ENCODE measurements at places on chromosomes 7 and 10.
A peak's percentile ranks its signal among the peaks of the same experiment; 100 is the strongest.

- DNase-seq, result no peak
These were observed 312.1 kb downstream of the PRKG1 start for GRCh38 chr10:51386248-51386885.

DNA sequence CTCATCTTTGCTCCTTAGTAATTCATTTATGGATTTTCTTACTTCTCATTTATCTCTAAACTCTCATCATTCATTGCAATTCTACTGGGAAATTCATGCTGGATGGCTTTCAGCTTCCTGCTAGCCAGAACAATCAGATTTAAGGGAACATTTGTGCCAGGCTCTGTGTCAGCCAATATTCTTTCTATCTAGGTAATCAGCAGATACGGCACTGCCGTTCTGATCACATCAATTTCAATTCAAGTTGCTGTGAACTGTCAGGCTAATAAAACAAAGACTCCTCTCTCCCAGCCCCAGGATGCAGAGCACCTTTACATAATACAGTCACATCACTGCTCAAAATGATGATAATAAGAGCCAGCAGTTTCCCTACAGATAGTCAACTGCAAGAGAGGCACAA lies 468.3 kb downstream of the SORCS1 start:
- no peak for DNase-seq

DNA sequence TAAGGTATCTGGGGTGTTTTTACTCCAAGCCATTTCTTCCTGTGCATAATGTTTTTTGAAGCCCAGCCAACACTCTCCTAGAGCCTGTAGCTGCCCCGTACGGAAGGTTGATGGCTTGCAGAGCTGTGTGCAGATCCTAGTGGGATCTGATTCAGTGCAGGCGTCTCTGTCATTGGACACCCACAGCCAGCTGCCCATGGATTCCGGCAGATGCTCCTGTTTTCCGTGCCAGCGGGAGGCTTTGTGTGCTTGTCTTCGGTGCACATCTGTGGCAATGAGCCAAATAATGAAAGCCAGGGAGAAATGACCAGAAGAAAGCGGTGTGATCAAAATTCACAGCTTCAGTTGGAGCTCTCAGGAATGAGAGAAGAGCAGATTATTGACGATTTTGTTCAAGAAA lies 426.4 kb downstream of the TYW1 start:
- DNase-seq, result no peak

DNA sequence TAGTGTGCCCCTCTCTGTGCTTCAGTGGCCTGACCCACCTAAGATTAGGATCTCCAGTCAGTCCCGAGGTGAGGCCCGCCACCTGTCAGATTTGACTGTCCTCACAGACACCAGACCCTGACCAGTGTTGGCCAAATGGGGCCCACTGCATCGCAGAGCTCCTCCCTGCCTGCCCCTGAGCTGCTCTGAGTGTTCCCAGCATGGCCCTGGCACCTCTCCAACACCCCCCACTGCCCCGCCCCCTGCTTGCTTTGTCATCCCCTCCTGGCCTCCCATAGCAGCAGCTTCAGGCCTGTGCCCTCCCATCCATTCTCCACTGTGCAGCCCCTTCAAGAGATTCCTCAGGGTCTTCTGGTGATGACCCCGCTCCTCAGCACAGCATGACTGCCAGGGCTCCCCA lies 67.6 kb downstream of the C10orf120 start:
- no peak for DNase-seq

DNA sequence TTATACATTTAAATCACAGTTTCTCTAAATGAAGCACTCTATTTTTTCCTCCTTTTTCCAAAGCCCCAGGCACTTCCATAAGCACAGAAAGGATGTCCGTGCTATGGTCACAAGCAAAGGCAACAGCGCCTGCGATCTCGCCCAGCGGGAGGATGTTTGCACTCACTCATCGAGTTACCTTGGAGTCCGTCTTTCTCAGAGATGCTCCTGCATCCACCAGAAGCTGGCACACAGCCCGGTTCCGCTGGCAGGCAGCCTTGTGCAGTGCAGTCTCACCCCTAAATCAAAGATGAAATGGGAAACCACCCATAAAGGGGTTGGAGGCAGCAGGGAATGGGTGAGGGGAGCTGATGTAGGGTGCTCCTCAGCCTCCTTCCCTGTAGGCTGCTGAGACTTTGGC lies 51.9 kb upstream of the PTN start:
- no peak for DNase-seq

- peak; percentile 33 for DNase-seq
These were observed at the start of gene MNX1 for GRCh38 chr7:157010588-157011332. Gene MNX1 (minus strand): TSS chr7:157010663. CDS start chr7:157010350, 313 bp downstream.

- no peak for DNase-seq
These were observed 353.5 kb downstream of the TCERG1L start for GRCh38 chr10:130958003-130958402.

DNA sequence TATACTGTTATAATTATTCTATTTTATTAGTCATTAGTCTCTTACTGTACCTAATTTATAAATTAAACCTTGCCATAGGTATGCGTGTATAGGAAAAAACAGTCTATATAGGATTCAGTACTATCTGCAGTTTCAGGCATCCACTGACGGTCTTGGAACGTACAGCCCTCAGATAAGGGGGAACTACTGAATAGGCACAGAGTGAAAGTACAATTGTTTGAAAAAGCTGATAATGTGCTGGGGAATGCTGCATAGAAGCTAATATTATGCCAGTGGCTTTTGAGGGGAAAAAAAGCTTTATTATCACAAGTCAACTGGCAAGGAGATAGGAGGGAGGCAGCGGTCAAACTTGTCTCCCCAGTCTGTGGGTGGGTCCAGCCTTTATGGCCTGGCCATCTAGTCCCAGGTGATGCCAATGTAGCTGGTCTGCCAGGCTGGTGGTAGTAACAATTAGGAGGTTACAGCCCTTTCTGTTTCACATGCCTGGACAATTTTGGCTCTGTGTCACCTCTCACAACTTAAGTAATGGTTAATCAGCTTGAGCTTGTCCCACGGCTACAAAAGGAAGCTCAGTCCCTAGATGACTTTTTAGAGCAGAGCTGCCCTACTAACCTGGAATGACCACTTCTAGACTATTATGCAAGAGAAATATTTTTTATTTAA lies 8.3 kb upstream of the FMC1 start:
- DNase-seq, result no peak

DNA sequence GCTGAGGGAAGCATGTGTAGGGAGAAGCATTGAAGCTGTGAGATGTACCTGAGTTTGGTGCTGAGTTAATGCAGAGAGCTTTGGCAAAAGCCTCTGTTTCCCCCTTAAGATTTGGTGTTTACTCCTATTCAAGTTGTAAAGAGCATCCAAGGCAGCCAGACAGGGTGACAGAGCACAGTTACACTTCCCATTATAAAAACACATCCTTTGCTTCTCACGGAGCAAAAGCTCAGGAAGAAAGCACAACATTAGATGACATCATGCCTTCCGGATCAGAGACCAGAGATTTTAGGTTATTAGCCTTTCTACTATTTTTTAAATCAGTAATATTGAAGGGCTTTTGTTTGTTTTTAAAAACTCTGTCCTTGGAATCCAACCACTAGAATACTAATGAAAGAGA lies 182.9 kb downstream of the DOCK4 start:
- DNase-seq, result no peak

DNA sequence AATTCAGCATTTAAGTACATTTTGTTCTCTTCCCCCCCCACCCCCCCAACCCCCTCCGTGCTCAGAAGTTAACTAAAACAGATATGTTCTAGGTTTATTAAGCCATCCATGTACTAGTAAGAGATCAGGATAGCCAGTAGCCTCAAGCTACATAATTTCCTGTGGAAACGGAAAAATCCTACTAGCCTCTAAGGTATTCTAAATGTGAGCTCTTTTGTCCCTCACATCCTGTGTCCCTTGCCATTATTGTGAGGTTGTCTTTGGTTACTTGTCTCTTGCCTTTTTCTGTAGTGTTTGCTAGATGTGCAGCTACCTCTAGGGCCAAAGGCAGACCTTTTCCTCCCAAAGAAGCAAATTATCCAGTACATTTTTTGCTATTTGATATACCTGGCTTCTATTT lies 92.1 kb downstream of the BTRC start:
- no peak for DNase-seq

DNA sequence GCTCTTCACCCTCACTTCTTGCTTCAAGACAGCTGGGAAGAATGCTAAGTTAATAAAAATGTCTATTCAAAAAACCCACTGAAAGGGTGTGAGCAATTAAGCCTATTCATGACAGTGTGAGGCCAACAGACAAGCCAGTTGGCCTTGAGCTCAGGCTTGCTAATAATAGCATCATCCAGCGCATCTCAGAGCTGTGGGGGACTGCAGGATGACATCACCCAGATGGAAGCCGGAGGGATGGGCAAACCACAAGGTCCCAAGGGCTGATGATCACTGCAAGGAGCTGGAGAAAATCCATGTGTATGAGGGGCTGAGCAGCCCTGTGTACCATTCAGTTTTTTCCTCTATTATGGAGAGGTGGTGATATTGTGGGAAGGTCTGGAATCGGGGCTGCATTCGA lies 770.4 kb downstream of the TNS3 start:
- DNase-seq, result no peak

DNA sequence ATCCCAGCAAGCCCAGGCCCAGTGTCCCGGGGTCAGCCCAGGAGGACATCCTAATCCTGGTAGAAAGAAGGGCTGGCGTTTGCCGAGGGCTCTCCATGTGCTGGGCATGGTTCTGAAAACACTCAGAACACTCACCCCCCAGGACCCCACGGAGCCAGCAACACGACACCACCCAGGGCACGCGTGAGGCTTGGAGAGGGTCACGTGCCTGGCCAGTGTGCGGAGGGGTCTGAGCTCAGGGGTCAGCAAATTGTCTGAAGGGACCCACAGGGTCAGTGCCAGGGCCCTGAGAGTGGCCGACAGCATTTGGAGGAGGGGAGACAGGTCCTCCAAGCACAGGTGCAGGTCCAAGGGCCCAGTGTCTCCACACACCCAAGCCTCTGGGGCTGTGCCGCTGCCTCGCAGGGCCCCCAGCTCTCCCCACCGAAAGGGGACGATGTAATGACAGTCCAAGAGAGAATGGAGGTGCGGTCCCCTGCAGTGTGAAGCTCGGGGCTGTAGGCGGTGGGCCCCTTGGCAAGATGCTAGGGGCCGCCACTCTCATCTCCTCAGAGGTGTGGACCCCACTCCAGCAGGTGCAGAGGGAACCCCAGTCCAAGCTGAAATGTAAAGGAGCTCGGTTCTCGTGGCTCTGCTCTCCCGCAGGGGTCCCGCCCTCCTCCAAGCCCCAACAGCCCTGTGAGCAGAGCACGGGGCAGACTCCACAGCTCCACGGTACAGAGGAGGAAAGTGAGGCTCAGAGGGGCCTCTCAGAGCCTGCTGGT lies 7.8 kb downstream of the FOXL3 start:
- no peak for DNase-seq

- DNase-seq, result no peak
These were observed 216.4 kb downstream of the NRG3 start for GRCh38 chr10:82091413-82091812.

DNA sequence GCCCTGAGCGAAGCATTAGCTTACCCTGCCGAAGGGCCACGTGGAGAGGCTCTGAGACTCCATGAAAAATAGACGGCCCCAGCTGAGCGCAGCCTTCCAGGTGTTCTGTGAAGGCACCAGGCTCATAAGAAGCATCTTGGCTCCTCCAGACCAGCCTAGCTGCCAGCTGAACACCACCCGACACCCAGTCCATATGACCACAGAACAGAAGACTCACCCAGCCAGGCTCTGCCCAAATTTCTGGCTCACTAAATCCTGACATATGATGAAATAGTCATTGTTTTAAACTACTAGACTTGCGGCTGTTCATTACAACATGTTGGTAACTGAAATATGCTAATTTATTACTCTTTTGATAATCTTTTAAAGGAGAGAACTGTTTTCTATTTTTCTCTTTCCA lies 99.5 kb upstream of the ABI1 start:
- no peak for DNase-seq

DNA sequence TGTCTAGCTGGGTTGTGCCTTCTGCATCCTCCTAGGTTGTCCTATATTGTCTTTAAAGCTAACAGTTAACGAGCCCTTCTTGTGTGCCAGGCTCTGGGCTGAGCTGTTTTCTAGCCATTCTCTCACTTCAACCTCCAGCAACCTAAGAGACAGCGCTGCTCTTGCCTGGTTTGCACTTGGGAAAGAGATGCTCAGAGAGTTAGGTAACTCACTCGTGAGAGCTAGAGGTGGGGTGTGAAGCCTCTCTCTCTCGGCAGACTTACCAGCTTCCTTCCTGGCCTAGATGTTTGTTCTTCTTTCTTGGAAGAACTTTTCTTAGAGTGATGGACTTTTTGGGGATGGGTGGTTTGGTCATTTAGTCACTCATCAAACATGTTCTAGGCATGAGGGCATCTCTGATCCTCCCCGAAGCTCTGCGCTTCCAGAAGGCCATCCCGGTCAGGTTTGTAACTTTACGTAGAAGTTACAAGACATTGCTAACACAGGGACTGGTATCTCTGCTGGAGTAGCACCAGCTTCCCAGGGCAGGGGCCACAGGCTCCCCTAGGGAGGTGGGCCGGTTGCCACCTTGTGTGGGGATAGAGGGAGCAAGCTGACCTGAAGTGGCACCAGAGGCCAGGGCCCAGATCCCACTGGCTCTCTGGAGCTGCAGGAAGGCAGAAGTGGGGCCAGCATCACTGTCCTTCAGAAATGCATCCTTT lies 14.3 kb downstream of the TSPAN15 start:
- no peak for DNase-seq

- no peak for DNase-seq
These were observed 1.4 kb downstream of the BAIAP2L1 start for GRCh38 chr7:98399462-98399861.

GRCh38 chr7:21617916-21618390 lies 75.1 kb downstream of the DNAH11 start:
- no peak for DNase-seq

- no peak for DNase-seq
These were observed 1.0 kb upstream of the PILRA start for GRCh38 chr7:100372256-100372655.

DNA sequence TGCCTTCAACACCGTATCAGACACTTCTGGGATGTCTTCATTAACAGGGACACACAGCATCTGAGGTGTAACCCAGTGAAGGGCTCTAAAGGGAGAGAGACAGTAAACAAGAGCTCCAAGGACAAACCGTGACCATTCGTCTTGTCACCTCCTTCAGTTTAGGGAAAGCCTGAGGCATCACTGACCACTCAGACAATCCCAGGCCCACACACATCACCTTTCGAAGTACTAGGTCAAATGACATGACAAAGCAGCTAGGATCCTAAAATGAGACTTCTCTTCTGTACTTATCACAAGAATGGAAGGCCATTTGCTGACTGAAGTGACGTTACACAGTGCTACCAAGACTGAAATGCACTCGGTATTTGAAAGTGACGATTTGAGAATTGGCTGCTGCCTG lies 200.7 kb upstream of the KCTD7 start:
- DNase-seq, result no peak

DNA sequence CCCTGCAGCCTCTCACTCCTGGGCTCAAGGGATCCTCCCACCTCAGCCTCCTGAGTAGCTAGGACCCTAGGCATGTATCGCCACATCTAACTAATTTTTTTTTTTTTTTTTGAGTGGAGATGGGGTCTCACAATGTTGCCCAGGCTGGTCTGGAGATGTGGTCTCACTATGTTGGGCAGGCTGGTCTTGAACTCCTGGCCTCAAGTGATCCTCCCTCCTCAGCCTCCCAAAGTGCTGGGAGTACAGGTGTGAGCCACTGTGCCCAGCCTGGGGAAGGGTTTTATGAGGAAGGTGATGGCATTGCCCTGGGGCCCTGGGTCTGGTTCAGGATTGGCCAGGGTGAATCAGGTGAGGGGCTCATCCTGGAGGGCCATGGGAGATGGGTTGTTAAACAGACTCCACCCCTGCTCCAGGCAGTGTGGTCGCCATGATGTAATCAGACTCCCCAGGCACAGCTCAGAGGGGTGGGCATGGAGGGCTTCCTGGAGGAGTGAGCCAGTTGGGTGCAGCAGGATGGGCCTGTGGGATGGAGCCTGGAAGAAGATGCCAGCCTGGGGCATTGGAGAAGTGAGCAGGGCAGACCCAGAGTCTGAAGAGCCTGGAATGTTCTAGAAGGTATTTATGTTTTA lies 82.7 kb downstream of the MYL10 start:
- DNase-seq, result no peak
